ENCODE measurements at places on chromosomes 4 and X.

DNA sequence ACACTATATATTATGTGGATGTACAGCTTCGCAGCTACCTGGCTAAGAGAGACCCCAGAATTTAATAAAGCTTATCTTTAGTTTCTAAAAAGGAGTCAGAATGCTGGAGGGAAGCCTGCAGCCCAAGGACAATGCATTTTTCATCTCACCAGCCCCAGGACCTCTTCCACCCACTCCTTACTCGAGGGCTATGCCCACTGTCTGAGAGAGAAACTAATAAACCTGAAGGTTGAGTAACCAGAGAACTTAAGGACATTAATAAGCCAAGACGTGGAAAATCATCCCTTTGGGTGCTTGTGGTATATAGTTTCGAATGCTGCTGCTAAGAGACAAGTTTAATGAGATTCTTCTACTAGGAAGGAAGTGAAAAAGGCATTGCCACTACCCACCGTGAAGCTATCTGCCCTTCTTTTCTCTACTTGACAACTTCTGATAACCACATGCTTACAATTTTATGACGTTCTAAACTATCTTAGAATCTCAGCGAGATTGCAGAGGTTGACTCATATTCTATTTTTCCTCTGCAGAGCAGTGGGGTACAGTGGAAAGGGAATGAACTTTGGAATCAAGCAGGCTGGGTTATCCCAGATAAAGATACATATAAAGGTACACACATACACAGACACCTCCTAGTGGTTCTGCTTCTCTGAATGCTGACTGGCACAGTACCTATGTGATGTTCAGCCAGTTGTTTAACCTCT lies 3.3 kb downstream of the RELL1 start:
- no peak for DNase-seq

DNA sequence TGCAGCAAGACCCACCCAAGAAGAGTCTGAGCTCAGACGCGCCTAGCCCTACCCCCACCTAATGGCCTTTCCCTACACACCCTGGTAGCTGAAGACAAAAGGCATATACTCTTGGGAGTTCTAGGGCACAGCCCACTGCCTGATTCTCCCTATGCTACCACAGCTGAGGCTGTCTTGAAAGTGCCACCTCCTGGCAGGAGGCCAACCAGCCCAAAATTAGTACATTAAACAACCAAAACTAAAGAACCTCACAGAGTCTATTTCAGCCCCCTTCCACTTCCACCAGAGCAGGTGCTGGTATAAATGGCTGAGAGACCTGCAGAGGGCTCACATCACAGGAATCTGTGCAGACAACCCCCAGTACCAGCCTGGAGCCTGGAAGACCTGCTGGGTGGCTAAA lies 119.1 kb downstream of the HMGN5 start:
- DNase-seq = no peak

DNA sequence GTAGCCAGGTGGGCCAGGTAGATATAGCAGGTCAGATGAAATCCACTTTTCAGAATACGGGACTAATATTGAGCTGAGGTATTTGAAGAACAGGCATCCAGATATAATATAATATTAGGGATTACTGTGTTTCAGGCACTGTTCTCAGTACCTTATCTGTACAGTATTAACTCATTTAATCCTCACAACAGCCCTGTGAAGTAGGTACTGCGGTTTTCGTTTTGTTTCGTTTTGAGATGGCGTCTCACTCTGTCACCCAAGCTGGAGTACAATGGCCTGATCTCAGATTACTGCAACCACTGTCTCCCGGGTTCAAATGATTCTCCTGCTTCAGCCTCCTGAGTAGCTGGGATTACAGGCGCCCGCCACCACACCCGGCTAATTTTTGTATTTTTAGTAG lies 129.6 kb downstream of the IL1RAPL2 start:
- DNase-seq = no peak

DNA sequence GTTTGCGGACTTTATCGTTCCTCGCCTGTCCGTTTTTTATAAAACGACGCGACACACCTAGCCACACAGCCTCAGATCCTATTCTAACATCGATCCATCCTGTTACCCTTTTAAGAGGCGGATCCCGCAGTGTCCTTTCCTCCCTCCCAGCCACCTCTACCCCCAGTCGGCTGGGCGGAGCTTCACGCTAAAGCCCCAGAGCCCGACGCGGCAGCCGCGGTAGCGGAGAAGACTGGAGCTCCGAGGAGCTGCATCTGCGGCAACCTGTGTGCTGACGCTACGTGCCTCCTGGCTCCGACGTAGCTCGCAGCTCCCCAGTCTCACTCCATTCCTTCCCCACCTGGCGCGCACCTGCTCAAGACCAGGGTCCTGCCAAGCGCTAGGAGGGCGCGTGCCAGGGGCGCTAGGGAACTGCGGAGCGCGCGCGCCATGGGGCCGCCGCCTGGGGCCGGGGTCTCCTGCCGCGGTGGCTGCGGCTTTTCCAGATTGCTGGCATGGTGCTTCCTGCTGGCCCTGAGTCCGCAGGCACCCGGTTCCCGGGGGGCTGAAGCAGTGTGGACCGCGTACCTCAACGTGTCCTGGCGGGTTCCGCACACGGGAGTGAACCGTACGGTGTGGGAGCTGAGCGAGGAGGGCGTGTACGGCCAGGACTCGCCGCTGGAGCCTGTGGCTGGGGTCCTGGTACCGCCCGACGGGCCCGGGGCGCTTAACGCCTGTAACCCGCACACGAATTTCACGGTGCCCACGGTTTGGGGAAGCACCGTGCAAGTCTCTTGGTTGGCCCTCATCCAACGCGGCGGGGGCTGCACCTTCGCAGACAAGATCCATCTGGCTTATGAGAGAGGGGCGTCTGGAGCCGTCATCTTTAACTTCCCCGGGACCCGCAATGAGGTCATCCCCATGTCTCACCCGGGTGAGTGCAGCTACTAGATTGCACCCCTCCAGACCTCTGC lies at the start of gene RNF128:
TSS of gene RNF128 (plus strand) at position 217 of the 953 bp plus-strand sequence. CDS start at position 430, 213 bp downstream.
- peak; percentile 74 for DNase-seq

DNA sequence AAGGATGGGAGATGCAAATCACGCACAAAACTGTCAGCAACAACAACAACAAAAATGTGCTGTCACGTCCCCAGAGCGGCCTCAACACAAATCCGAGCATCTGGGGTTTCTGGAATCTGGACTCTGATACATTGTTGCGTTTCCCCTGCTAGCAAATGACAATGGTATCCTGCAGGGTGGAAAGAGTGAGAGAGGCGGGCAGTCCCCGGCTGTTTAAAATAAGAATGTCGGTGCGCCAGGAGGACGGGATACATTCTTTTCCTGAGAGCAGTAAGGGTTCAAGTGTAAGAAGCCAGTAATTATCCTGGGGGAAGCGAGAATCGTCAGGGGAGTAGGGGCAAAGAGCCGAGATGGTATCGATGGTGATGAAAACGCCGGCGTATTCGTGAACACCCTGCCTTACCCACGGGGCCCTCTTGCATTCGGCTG lies 310.2 kb downstream of the ASMT start:
- peak; percentile 72 for DNase-seq

- DNase-seq = no peak
Measured at GRCh38 chr4:3517731-3518510, 14.3 kb downstream of the LRPAP1 start.

DNA sequence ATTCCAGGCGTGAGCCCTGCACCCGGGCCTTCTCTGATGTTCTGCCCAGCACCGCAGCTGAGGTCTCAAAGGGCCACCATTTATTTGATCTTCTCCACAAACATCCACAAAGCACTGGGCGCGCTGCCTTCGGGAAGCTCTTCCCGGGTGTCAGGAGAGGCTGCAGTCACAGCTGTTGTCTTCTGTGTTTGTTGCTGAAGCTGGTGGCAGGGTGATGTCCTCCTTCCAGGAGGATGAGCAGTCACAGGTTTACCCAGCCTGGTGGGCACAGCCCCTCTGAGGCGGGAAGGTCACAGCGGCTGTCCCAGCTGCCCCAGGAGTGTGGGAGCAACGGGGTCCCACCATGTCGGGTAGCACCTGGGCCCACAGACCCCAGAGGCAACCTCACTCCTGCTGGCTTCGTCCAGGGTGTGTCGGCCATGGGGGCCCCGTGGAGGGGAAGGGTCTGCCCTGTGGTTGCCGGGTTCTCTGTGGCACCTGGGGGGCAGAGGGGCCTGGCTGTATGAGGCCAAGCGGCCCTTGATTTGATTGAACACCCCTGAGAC lies 27.6 kb downstream of the FGFRL1 start:
- no peak for DNase-seq

DNA sequence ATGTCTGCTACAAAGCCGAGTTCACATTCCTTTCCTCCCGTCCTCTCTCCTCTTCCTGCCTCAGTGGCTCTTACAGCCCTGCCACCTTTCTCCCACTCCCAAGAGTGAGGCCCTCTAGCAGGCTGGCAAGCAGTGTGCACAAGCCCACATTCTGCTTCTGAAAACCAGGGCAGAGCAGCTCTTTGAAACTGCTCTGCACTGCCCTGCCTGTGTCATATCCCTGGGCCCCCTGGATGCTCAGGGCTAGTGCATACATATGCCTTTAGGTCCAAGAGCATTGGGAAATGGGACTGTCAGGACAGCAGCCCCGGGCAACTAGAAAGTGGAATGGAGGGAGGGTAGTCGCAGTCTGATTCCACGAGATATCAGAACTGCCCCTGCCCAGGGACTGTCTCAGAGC lies 42.4 kb downstream of the CNGA2 start:
- no peak for DNase-seq

DNA sequence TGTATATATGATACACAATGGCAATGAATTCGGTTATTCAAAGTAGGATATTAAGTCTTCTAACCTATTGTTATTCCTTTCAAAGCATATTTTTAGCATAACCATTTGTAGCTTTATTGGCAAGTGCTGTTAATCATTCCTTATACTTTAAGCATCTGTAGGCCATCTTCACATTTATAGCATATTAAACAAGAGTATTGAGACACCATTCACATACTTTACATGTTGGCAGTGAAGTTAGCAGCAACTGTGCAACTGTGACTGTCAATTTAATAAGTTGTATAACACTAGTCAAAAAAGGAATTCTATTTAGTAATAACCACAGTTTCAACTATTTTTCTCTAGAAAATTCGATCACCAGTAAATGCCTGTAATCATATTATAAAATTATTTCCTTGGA lies 107.3 kb upstream of the MYOZ2 start:
- no peak for DNase-seq

DNA sequence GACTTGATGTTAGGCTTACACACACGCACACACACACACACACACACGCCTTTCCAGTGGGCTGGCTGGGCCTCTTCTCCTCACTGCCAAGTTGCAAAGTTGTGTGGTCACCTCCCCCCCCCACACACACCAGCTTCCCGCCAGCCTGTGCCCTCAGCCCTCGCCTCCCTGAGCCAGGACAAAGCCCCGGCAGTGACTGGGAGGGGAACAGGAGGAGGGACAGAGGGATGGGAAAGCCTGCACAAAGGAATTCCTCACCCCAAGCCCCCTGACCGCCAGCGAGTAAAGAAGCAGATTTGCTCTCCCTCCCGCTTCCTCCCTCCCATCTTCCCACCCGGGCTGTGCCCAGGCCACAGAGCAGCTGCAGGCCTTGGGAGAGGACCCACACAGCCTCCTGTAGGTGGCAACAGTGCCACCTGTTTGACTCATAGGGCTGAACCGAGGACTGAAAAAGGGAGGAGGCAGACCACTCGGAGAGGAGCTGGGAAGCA lies at the start of gene GDPD2:
TSS of gene GDPD2 (plus strand) at position 464 of the 491 bp plus-strand sequence. CDS start 1,671 bp downstream, outside the sequence.
- peak; percentile 40 for DNase-seq

DNA sequence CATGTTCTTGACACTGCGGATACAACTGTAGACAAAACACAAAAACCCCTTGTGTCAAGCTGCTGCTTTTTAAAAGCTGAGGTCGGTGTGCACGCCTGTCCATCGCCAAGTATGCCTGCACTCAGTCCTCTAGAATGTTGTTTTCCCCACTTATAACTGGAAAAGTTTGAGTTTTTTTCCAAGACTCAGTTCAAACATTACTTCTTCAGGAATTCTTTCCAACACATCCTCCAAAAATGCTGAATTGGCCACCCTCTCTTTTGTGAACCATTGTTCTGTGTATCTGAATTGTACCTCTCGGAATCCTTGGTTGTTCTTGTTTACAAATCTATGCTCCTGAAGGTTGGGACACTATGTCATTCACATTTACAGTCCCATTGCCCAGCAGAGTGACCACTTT lies 94.6 kb downstream of the REELD1 start:
- no peak for DNase-seq

GRCh38 chr4:154822775-154823174 lies 41.7 kb downstream of the RBM46 start:
- no peak for DNase-seq

GRCh38 chr4:148565801-148566200 lies 123.6 kb upstream of the NR3C2 start:
- DNase-seq = no peak

DNA sequence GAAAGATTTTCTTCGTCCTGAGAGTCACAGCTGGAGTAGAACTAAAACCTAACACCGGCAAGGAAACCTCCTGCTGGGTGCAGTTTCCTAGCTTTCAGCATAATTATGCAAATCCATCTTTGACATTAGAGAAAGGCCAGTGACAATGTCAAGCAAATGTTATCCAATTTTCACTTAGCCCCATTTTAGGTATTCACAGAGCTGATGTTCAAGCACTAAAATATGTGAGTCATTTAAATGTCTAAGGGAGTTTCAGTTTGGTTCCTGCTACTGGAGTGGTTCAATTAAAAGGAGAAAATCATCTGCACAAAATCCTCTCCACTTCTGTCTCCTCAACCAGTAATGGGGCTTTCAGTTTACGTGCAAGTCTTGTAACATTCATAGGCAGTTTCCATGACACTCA lies 37.1 kb upstream of the AMOT start:
- DNase-seq = no peak

DNA sequence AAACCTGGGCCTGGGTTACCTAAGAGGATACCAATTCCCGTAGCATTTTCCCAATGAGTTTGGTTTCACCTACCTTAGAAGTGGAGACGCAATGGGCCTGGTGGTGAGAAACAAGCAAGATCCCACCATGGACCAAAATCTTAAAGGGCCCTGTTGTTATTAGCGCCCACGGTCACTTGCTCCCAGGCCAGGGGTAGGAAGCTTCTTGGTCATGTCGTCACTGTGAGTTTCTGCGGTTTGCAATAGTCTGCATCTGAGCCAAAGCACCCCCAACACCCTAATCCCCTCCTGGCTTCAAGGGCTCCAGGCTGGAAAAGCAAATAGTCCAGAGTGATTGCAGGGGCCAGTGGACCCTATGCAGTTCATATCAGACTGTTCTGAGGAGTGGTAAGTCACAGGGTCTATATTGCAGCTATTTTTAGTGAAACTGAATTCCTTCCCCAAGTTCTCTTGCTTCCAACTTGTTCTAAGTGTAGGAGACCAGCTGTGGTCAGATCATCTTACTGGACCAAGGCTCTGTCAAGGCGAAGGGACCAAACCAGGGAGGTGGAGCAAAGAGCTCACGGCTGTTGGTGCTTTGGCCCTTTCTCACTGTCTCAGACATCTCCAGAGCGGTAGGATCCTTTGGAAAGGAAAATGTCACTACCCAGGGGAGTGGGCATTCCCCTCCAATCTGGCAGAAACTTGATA lies 307.9 kb upstream of the F9 start:
- no peak for DNase-seq

GRCh38 chr4:140346136-140346535 lies 27.3 kb upstream of the SCOC start:
- no peak for DNase-seq

- no peak for DNase-seq
Measured at GRCh38 chr4:135833529-135833928, 1631.9 kb upstream of the PABPC4L start.

- no peak for DNase-seq
Measured at GRCh38 chrX:24513416-24513815, 48.3 kb downstream of the PDK3 start.

- no peak for DNase-seq
Measured at GRCh38 chrX:150459196-150459595, 96.1 kb downstream of the MAMLD1 start.

GRCh38 chr4:49036528-49036927 lies 50.5 kb downstream of the CWH43 start:
- DNase-seq = no peak
